Tibial nerve (tissue), 4 donors: ENCODE measurements at places on chromosomes 12 and 14.

- no peak overlapping the region for H3K27ac ChIP-seq
- H3K36me3 ChIP-seq = no peaks in the 10 kb centered on the region
- DNase-seq = no peak
- H3K4me3 ChIP-seq = no peak overlapping the region
- H3K4me1 ChIP-seq = no peaks in the 10 kb centered on the region
These were observed 210.2 kb downstream of the FUT8 start for GRCh38 chr14:65622703-65623102.

- no peaks in the 10 kb centered on the region for H3K36me3 ChIP-seq
- H3K4me1 ChIP-seq = peaks cover 10% of the 10 kb centered on the region
- no peak for DNase-seq
- peak overlapping the region; percentile 69 for H3K27ac ChIP-seq
These were observed 19.2 kb downstream of the INTS13 start for GRCh38 chr12:26918321-26919215.

GRCh38 chr12:119758722-119759121 lies 90.8 kb downstream of the PRKAB1 start:
- H3K27me3 ChIP-seq = no peaks in the 10 kb centered on the region
- no peak for DNase-seq
- H3K4me1 ChIP-seq = no peaks in the 10 kb centered on the region
- no peaks in the 10 kb centered on the region for H3K36me3 ChIP-seq
- no peak overlapping the region for H3K4me3 ChIP-seq

- H3K27ac ChIP-seq = no peak overlapping the region
- H3K36me3 ChIP-seq = no peaks in the 10 kb centered on the region
- H3K27me3 ChIP-seq = peaks cover 18% of the 10 kb centered on the region
- DNase-seq = no peak
- no peaks in the 10 kb centered on the region for H3K4me1 ChIP-seq
- no peak overlapping the region for H3K4me3 ChIP-seq
These were observed 101.9 kb downstream of the SETD3 start for GRCh38 chr14:99378782-99379214.

GRCh38 chr12:87444039-87444438 lies 585.2 kb downstream of the C12orf50 start:
- H3K27ac ChIP-seq = no peak overlapping the region
- H3K36me3 ChIP-seq = no peaks in the 10 kb centered on the region
- DNase-seq = no peak
- no peak overlapping the region for H3K4me3 ChIP-seq
- no peaks in the 10 kb centered on the region for H3K27me3 ChIP-seq
